ENCODE measurements at places on chromosomes 11 and 22.

DNA sequence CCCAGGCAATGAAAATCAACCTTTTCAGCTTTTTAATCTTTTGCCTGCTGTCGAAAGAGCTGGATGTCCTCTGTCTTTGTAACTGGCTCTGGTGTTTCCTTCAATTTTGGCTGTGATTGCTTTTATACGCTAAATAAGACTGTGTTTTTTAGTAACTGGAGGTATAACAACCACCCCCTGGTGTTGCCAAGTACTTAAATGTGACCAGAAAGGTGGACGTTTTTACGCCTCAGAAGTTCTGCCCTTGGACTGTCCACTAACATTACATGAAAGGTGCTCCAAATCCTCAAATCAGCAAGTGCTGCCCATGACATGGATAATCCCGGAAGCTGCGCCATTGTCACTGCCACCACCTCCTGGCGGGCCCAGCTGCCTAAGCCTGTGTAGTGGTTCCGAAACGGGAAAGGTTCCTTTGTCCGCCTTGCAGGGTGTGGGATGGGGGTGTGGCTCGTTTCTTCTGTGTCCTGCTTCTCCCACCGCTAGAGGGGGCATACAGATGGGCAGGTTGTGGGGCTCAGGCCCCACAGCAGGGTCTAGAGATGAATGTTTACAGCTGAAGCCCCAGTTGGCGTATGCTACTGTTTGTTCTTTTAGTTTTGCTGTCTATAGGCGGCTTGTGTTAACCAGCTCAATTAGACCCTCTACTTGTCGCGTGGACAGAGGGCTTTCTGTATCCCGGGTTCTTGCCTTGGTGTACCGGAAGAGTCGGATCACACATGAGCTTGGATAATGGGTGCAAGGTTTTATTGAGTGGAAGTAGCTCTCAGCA, 82.2 kb upstream of the SEPTIN5 start:
- DNase-seq, result peak; percentile 55

GRCh38 chr22:50032941-50033601, 20.5 kb upstream of the IL17REL start:
- DNase-seq, result no peak

- DNase-seq, result no peak
These were observed 11.4 kb downstream of the DNAL4 start for GRCh38 chr22:38782402-38783094.

DNA sequence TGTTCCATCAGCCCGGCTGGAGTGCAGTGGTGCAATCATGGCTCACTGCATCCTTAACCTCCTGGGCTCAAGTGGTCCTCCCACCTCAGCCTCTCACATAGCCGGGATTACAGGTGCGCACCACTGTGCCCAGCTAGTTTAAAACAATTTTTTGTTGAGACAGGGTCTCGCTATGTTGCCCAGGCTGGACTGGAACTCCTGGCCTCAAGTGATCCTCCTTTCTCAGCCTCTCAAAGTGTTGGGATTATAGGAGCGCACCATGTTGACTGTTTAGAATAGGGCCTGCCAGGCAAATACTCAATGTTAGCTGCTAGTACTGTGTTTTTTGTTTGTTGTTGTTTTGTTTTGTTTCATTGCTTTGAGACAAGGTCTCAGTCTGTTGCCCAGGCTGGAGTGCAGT, 66.4 kb downstream of the ARHGAP8 start:
- no peak for DNase-seq

DNA sequence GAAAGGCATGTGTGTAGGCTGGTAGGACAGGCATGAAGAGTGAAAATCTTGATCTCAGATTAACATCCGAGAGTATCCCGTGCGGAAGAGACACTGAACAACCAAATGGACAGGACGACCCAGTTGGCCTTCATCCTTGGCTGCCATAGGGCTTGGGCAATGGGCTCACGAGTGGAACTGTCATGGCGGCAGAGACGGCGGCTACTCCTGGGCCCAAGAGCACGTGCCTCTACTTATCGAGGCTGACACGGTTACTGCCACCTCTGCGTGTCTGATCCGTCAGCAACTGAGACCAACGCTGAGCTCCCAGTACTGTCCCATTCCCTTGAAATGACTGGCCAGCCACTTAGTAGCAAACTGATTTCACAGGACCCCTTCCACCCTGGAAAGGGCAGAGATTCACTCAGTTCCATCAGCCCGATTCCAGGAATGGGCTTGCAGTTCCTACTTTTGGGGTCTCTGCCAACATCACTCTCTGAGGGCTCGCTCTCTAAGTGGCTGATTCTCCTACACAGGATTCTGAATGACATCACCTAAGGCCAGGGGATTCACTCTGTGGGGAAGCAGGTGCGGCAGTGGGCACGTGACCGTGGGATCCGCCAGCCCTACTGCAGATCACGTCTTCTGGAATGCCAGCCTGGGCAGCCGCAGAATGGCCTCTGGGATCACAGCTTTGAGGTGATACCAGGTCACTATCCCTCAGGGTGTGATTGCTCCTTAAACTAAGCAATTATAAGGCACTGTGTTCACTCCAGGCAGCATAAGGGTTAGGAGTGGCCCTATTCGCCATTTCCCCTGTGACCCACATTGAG, 97.8 kb downstream of the RPS6KA4 start:
- DNase-seq, result no peak

- no peak for DNase-seq
These were observed 15.5 kb downstream of the KIAA0930 start for GRCh38 chr22:45224988-45225731.
